ENCODE measurements at places on chromosomes 5 and 9. TPM values are rescaled to one million over a fixed set of nuclear protein-coding genes. Genes with fewer than 3 reads are reported as not detected.

GRCh38 chr5:10856071-10856470 is 95.0 kb upstream of the DAP start:
- DNase-seq = no peak

Gene CYLC2
- total RNA-seq = not detected

DNA sequence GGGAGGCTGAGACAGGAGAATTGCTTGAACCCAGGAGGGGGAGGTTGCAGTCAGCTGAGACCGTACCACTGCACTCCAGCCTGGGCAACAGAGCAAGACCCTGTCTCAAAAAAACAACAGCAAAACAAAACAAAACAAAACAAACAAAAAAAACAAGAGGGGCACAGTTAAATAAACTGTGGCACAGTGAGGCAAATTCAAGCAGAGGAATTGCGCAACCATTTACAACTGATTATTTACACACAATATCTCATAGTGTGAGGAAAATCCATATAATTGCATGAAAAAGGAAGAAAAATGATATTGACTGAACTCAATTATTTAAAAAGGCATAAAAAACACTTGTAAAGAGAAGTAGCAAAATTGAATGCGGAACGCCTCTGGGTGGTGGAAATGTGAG is 161.5 kb downstream of the CRB2 start:
- DNase-seq = no peak

DNA sequence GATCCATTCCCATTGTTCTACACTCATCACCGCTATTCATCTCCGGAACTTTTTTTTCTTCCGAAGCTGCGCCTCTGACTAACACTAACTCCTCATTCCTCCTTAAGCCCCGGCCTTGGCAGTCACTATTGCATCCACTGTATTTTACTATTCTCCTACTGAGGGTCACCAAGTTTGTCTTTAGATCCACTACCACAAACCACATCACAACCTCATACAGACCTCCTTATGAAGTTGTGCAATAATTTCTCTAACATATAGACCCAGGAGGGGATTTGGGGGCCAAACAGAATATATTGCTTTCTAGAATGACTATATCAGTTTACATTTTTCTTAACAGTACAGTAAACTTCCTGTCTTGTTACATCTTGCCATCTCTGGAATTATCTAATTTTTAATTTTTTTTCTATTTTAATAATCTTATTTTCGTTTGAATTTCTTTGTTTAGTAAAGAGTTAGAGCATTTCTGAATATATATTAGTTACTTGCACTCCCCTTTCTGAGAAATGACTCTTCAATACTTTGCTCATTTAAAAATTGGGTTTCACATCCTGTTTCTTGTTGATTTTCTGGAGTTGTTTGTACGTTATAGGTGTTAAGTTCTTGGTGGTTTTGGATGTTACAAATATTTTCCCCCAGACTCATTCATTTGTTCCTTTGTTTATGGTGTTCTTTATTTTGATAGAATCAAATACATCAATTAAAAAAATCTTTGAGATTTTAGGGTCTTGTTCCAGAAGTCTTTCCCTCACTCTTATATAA is 37.1 kb downstream of the DMRT2 start:
- no peak for DNase-seq

DNA sequence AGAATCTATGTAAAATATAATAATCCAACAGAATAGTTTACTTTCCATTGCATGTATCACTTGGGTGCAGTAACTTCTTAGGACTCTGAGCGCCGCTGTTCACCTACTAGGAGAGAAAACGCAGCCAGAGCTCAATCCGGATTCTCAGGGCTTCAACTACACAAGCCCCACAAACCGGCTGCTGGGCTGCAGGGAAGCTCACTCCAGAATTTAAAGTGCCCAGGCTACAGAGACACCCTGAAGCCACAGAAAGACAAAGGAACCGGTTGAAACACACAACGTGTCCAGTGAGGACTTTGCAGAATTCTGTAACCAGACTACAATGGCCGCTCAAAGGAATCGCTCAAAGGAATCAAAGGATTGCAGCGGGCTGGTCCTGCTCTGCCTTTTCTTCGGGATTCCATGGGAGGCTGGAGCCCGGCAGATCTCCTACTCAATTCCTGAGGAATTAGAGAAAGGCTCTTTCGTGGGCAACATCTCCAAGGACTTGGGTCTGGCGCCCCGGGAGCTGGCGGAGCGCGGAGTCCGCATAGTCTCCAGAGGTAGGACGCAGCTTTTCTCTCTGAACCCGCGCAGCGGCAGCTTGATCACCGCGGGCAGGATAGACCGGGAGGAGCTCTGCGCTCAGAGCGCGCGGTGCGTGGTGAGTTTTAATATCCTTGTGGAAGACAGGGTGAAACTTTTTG is at the start of gene PCDHGA10:
TSS of gene PCDHGA10 (plus strand) at position 134 of the 686 bp plus-strand sequence. CDS start at position 323, 189 bp downstream.
- peak; percentile 62 for DNase-seq

DNA sequence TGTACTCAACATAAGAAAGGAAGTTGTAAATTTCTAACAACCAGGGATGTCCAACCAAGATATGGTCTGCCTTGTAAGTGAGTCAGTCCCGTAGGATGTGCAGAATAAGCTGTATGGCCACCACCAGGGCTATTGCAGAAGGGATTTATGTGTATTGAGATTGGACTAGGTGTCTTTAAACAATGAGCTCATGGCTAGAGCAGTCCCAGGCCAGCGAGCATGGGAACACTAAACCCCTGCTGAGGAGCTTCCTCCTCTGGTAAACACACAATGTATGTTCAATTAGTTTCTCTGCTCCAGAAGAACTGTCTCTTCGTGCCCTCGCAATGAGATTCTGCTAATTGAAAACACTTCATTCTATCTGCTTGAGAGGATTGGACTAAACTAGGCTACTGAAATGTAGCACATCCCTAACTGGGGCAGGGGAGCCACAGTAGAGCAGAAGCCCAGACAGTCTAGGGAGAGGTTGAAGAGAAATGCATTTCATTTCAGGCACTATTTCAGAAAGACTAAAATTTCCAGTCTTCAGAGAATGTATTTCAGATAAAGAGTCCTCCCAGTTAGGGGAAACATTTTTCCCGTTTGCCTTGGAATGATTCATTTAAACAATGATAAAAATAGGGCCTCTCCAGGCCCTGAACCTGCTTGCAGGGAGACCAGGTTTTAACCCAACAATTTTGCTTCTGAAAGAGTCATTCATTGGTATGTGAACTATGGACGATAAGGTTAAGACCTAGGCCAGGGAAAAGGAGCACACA is 154.7 kb downstream of the FAM114A2 start:
- no peak for DNase-seq

- no peak for DNase-seq
Observed at GRCh38 chr9:108751369-108751768, 104.4 kb downstream of the ACTL7B start.

Gene ZNF883
- 0.08 TPM for total RNA-seq

GRCh38 chr9:116663581-116663980 is 23.5 kb upstream of the TRIM32 start:
- DNase-seq = no peak

DNA sequence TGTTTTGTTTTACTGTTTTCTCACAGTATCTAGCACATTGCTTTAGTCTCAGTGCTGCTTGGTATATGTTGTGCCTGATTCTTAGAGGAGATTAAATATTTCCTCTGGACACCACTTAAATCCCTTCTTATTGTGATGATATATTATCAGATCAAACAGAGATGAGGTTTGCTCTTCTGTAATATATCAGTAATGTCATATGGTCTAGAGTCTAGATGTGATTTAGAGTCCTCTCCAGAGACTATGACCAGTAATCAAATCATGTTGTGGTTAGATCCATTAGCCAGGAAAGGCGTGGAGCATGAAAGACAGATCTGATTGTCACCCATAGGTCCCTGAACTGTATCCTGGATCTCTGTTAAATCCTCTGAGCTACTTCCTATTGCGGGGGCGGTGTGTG is 24.4 kb downstream of the CAMK4 start:
- no peak for DNase-seq

Gene ARHGEF37
- total RNA-seq = 6.5 TPM

Gene TAF1L
- total RNA-seq = not detected

Gene STKLD1
- total RNA-seq = 0.83 TPM

DNA sequence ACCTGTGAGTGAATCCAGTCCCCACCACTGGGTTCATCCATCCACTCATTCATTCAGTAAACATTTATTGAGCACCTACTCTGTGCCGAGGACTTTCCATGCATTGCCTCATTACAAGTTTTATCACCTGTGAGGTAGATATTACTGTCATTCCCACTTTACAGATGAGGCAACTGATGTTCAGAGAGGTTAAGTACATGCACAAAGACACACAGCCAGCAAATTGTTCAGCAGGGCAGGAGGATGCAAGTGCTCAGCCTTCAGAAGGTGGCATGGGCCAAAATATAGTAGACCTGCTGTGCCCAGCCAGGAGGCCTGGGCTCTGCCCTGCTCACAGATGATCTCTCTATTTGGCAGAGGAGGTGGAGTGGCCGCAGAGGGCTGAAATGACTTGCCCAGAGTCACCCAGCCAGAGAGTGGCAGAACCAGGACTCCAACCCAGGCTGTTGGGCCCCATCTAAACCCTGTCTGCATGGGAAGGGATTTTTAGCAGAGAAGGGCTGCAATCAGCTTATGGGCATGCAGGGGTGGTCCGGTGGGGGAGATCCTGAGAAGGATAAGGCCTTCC is 7.6 kb upstream of the NEURL1B start:
- DNase-seq = no peak

DNA sequence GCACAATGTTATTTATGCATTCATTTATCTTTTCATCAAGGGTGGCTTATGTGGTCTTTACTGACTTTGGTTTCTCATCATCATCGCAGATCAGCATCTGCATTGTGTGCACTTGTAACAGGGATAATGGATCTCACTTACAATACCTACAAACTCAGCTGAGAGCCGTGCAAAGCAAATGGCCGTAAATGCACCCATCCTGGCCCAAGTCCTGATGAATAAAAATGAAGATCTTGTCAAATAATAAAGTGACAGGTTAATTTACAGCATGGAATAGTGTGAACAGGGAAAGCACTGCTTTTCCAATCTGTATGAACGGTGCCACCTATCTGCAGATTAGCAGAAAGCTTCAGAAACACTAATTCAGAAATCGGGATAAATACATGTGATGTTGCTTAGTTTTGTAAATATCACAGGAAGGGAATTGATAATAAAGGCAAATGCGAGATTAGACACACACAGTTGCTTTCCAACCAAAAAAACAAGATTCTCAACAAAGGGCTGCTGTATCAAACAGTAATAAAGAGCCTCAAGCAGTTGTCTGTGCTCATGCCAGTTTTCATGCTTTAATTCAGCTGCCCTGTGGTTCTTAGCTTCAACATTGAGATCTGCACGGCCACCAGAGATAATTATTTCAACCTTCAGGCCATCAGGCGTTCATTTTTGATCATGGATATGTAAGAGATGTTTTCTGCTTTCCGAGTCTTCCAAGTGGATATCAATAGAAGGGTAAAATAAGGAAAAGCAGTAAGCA is 153.4 kb upstream of the POU5F2 start:
- no peak for DNase-seq

DNA sequence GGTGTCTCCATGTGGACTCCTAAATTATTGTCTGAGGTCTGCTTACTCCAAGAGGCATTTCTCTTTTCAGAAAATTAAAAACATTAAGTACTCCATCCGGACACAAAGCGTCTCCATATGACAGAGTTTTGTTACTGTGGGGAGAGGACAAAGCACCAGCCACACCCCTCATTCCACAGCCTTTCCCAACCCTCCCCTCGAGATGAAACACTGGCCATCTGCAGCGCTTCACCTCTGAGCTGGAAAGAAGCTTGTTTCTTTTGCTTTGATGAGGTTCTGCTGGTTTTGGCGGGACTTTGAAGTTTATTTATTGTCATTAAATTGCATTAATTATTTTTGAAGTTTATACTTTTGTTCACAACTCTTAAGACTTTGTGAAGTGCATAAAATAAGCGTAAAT is 27.6 kb upstream of the NKD2 start:
- DNase-seq = no peak

Gene SPINK7
- not detected for total RNA-seq

Gene SLC28A3
- 0.10 TPM for total RNA-seq

DNA sequence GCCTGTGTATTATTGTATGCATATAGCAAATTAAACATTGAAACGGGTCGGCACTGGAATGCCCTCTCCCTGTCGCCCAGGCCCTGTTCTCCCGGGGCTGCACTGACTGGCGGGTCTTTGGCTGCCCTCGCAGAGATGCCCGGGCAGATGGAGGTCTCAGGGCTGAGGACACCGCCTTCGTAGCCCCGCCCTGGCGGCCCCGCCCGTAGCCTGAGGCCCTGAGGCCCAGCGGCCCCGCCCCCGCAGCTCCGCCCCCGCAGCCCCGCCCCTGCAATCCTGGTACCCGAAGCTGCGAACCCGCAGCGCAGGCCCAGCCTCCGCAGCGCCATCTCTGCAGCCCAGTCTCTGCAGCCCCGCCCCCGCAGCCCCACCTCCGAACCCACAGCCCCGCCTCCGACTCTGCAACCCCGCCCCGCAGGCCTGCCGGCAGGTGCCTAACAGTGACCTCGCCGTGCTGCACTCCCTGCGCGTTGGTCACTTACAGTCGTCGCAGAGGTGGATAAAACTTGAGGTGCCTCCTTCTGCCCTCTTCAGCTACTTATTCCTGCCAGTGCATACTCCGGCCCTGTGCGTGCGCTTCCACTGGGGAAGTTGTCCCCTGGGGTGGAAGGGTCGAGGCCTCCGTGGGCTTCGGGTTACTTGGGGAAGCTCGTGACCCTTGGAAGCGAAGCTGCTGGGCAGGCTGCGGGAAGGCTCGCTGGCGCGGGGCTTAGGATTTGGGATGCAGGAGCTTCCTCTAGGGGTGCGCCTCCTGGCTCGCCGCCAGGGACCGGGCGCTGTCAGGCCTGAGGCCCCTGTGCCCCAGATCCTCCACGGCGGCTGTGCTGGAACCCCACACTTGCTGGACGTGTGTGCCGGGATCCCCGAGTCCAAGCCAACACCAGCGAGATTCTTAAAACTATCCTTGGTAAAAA is 72.3 kb downstream of the ICE1 start:
- DNase-seq = peak; percentile 83

- DNase-seq = no peak
Observed at GRCh38 chr5:59562756-59563389, 330.7 kb downstream of the PDE4D start.

Gene HAVCR2
- total RNA-seq = 2.9 TPM

DNA sequence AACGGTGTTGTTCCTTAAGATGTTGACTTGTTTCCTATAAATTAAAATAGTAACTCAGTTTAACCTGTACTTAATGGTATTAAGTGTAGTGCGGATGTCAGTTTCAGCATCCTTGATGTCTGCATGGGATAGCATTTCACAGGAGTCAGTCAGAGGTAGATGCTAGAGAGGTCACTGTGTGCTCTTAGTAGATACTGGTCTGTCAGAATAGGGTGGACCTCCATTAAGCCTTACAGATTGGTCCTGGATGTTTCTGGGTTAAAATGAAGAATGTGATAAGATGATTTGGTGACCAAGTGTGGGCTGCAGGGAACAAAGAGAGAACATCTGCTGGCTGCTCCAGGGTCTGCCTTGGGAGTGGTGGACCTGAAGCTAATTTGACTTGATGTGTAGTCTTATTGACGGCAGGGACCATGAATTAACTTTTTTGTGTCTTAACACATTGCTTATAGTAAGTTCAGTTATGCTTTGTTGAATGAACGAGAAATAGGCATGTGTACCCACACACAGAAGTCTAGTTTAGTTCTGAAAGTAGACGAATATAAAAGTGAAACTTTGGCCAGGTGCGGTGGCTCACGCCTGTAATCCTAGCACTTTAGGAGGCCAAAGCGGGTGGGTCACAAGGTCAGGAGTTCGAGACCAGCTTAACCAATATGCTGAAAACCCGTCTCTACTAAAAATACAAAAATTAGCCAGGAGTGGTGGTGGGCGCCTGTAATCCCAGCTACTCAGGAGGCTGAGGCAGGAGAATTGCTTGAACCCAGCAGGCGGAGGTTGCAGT is 12.5 kb downstream of the RAB24 start:
- no peak for DNase-seq
